ENCODE measurements at places on chromosomes 4 and X. TPM values are rescaled to one million over a fixed set of nuclear protein-coding genes. Genes with fewer than 3 reads are reported as not detected.
A peak's percentile ranks its signal among the peaks of the same experiment; 100 is the strongest.

DNA sequence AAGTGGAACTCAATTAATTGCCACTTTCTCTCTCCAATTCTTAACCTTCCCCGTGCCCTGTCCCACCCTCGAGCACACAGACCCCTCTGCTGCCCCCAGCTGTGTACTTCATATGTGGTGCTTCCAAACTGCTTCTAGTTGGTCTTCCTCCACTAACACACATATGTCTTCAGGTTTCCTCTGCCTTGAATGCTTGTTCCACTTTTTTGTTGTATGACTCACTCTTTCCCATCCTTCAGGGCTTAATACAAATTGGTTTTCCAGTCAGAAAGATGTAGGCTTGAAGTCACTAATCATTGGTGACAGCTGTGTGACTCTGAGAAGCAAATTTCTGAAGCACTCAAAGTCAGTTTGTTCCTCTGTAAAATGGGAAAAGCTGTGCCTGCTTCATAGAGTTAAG is 30.6 kb downstream of the TRIM2 start:
- H3K27ac ChIP-seq = peak overlapping the region; percentile 13
- no peaks in the 10 kb centered on the region for H3K36me3 ChIP-seq
- no peak overlapping the region for H3K4me3 ChIP-seq
- no peak for DNase-seq
- H3K4me1 ChIP-seq = peaks cover 10% of the 10 kb centered on the region

DNA sequence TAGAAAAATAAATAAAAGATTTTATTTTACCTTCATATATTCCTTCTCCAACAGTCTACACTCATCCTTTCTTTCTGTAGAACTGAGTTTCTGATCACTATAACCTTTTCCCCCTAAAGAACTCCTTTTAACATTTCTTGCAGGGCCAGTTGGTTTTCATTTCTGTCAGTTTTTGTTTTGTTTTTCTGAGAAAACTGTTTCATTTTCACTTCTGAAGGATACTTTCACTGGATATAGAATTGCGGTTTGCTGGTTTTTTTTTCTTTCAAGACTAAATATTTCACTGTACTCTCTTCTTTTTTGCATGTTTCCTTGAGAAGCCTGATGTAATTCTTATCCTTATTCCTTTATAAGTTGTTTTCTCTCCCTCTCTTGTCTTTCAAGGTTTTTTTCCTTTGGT is 90.4 kb upstream of the EOLA2 start:
- H3K27ac ChIP-seq = no peak overlapping the region
- H3K36me3 ChIP-seq = peaks cover 3% of the 10 kb centered on the region
- H3K4me3 ChIP-seq = no peak overlapping the region
- DNase-seq = no peak

- no peak overlapping the region for H3K27ac ChIP-seq
- DNase-seq = peak; percentile 11
- H3K4me3 ChIP-seq = no peak overlapping the region
- no peaks in the 10 kb centered on the region for H3K36me3 ChIP-seq
- H3K4me1 ChIP-seq = no peaks in the 10 kb centered on the region
Observed at GRCh38 chrX:40877887-40878286, 142.5 kb upstream of the MED14 start.

DNA sequence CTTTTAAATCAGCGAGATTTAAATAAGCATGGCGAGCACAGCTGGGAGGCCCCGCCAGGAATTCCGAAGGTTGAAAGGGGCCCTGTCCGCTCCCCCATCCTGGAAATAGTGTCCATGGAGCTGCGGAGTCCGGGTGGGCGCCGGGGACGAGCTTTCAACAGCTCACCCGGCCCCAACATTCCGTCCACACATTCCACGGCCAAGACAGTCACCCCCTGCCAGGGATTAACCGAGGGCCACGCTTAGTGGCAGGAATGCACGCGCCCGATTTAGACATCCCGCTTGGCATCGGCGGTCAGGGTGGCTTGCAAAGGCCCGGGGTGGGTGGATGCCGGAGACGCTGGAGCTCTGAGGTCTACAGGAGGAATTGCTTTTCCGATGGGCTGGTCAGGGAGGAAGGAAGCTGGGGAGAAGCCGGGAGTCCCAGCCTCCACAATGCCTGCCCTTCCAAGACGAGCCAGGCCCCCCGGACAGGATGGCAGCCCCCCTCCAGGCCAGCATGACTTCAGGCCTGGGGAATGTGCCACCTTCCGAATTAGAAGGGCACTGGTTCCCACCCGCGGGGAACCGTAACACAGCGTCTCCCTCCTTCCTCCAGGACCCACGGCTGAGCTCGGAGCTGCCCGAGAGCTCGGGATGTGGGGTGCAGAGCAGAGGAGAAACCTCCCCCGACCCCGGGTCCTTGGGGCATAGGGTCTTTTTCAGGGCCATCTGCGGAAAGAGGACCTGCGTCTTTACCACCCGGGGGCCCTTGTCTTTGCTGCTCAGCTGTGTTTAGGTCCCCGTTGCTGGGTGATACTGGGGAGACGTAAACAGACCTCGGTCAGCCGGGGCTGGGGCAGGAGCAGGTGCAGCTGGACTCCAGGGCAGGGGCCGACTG is 26.9 kb upstream of the PPP2R3B start:
- peaks cover 3% of the 10 kb centered on the region for H3K27me3 ChIP-seq
- no peak for DNase-seq
- H3K4me3 ChIP-seq = no peak overlapping the region
- H3K36me3 ChIP-seq = no peaks in the 10 kb centered on the region

- H3K27me3 ChIP-seq = peaks cover 6% of the 10 kb centered on the region
- no peak for DNase-seq
- no peaks in the 10 kb centered on the region for H3K4me1 ChIP-seq
Observed at GRCh38 chrX:38482183-38482582, 79.2 kb upstream of the TSPAN7 start.

The NEUROG2 gene
- total RNA-seq = not detected
